HCT116 (cell line): ENCODE measurements at places on chromosomes 12 and 14. TPM values are rescaled to one million over a fixed set of nuclear protein-coding genes. Genes with fewer than 3 reads are reported as not detected.

Gene ST8SIA1
- total RNA-seq = not detected

Gene MAP1LC3B2
- total RNA-seq = 4.7 TPM

Gene ACRBP
- total RNA-seq = 1.0 TPM

DNA sequence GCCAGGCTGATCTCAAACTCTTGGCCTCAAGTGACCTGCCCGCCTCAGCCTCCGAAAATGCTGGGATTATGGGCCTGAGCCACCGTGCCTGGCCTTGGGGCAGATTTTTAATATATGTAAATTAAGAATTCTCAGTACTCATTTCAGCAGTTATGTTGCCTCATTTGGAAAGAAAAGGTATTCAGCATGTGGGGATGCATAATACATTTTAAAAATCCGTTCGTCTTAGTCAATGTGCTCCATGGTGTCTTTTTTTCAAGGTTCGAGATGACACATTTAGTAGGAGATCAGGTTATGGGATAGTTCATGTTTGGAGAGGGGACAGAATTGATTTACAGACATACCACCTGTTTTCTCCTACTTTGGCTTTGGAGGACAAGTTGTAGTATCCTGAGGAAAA, 10.2 kb downstream of the SYNE2 start:
- no peak for DNase-seq

- DNase-seq = no peak
Observed at GRCh38 chr12:53113951-53114350, 10.7 kb downstream of the SOAT2 start.

GRCh38 chr12:5458229-5459050, 26.5 kb downstream of the NTF3 start:
- no peak for DNase-seq

- DNase-seq = no peak
Observed at GRCh38 chr12:121533394-121534090, 47.3 kb downstream of the KDM2B start.

GRCh38 chr12:53499266-53500141, at the start of gene MAP3K12:
Gene MAP3K12, minus strand, starts transcription at chr12:53499458. Its CDS starts 12,067 bp downstream, at chr12:53487391.
- DNase-seq = no peak

GRCh38 chr12:43762596-43762995, 3.8 kb downstream of the IRAK4 start:
- DNase-seq = no peak

- no peak for DNase-seq
Observed at GRCh38 chr14:60735416-60735815, 855 bp downstream of the MNAT1 start.
